KG1 (cell line): ENCODE measurements at places on chromosomes 1 and 21.

GRCh38 chr1:178643349-178643748 is 81.7 kb upstream of the RALGPS2 start:
- no peak for DNase-seq

GRCh38 chr1:107991371-107992066 is 26.5 kb upstream of the VAV3 start:
- no peak for DNase-seq

- DNase-seq, result no peak
These were observed 111.1 kb downstream of the PIK3R3 start for GRCh38 chr1:46021046-46021996.

GRCh38 chr1:85351202-85351828 is 74.9 kb upstream of the BCL10 start:
- DNase-seq, result no peak
